Stimulated activated CD8-positive, alpha-beta memory T cell treated with anti-CD3 and anti-CD28 coated beads, Interleukin-2, amount 100 ng/mL, for 1 hour (primary cell): ENCODE measurements at places on chromosomes 13 and 19.
A peak's percentile ranks its signal among the peaks of the same experiment; 100 is the strongest.

- no peak for DNase-seq
Measured at GRCh38 chr19:54172471-54173358, at the start of gene TMC4. Gene TMC4 (minus strand): TSS chr19:54173160. CDS start chr19:54173117, 43 bp downstream.

DNA sequence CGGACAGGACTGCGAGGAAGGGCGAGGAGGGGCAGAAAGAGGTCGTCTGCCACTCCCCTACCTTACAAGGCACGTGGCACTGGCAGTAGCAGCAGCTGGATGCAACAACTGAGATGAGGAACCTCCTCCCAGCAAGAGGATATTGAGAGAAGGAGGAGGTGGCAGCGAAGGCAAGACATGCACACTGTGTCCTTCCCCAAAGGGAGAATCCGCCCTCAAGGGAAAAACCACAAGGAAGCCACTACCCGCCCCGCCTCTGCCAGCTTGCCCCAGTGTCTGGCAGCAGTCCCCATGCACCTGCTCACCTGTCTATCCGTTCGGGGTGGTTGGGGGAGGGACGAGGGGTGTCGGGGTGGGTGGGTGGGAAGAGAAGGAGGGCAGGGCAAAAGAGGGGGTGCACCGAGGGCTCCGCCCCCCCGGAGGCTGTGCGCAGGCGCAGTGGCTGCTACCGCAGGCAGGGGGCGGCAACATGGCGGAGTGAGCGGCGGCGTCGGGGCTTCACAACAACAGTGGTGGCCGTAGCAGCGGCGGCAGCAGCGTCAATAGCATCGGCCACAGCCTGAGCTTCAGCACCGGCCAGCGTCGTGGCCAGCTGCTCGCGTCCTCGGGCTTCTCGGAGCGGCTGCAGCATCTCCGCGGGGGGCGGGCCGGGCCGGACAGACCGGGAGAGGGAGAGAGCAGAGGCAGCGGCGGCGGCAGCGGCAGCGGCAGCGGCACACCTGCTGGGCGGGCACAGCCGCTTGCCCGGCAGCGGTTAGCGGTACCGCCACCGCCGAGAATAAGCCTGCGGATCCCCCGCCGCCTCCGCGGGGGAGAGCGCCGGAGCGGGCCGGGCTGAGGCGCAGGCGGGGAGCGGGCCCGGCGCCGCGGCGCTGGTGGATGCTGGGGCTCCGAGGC is at the start of gene NBEA:
NBEA (plus strand) TSS at position 436 of the 897 bp plus-strand sequence. CDS start 551 bp downstream, outside the sequence.
- DNase-seq: peak; percentile 51

- no peak for DNase-seq
Measured at GRCh38 chr13:40933508-40934204, 85.5 kb downstream of the ELF1 start.

GRCh38 chr19:4576016-4576933 is 16.8 kb upstream of the SEMA6B start:
- DNase-seq: peak; percentile 52

DNA sequence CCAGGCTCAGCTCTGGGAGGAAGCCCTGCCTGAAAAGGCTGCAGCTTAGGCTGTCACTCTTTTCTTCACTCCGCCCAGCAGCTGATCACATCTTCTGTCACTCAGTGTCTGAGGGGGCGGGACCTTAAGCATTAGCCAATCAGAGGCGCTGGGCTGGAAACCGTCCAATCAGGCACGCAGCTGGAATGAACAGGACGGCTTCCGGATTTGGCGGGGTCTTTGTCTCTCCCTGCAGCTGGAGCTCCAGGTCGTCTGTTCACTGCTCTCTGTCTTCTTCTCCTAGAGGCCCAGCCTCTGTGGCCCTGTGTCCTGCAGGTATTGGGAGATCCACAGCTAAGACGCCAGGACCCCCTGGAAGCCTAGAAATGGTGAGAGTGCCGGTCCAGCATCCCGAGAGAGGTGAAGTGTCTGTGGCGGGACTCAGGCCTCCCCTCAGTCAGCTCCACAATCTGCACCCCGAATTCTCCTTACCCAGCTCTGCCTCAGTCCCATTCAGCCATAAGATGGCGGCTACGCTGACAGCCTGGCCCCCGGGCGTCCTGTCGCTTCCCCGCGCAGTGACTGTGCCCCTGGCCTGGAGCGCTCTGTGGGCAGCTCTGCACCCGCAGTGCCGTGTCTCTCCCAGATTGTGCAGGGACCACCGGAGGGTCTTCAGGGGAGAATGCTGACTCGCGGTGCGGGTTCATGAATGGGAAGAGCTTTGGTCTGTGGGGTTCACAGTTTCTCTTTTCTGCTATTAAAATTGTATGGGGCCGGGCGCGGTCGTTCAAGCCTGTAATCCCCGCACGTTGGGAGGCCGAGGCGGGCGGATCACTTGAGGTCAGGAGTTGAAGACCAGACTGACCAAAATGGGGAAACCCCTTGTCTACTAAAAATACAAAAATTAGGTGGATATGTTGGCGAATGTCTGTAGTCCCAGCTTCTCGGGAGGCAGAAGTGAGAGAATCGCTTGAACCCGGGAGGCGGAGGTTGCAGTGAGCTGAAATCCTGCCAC is at the start of gene ZNF66:
ZNF66 (plus strand) TSS at position 222 of the 994 bp plus-strand sequence; CDS start at position 366, 144 bp downstream.
- DNase-seq: peak; percentile 90
